ENCODE measurements at places on chromosomes 3 and 15.

- no peak for DNase-seq
Measured at GRCh38 chr3:138007898-138008297, 2.1 kb upstream of the CLDN18 start.

DNA sequence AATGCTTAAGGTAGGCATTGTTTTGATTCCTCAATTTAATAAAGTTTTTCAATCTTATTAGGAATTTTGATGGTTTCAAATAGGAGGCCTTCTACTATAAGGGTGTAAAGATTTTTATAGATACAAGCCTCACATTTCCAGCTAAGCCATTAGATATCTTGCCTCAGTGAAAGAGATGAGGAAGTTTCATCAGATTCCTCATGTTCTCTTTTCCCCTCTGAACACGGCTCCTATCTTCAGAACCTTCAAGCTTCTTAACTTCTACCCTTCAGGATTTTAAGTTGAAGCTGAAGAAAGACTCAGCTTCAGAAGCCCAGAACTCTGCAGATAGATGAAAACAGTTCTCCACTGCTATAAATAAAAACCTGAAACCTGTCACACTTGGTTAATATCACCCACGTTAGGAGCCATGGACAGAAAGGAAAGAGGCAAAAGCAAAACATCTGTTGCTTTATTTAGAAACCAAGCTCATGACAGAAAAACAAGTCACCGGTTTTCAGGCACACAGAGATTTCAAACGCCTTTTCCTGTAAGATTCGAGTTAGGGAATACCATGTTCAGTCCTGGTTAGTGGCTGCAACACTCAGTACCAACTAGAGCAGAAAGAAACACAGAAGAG is 82.2 kb upstream of the GOLGA8B start:
- no peak for DNase-seq

- DNase-seq: no peak
Measured at GRCh38 chr15:49145651-49146609, 9.5 kb downstream of the COPS2 start.

- no peak for DNase-seq
Measured at GRCh38 chr3:107931326-107931725, 159.5 kb downstream of the CD47 start.

GRCh38 chr15:64216730-64217428 is 54.1 kb upstream of the PPIB start:
- no peak for DNase-seq

- DNase-seq: no peak
Measured at GRCh38 chr3:187742351-187743171, 2.7 kb downstream of the BCL6 start.

Measured in NCI-H524 treated with DMSO at 0.1 percent for 48 hours (cell line).